SJCRH30 (cell line): ENCODE measurements at places on chromosomes 2 and 18. TPM values are rescaled to one million over a fixed set of nuclear protein-coding genes. Genes with fewer than 3 reads are reported as not detected.
A peak's percentile ranks its signal among the peaks of the same experiment; 100 is the strongest.

- peak; percentile 51 for DNase-seq
These were observed 815 bp downstream of the GMCL1 start for GRCh38 chr2:69830045-69830905.

GRCh38 chr2:68316111-68316510 is 3.6 kb downstream of the CNRIP1 start:
- DNase-seq = no peak

DNA sequence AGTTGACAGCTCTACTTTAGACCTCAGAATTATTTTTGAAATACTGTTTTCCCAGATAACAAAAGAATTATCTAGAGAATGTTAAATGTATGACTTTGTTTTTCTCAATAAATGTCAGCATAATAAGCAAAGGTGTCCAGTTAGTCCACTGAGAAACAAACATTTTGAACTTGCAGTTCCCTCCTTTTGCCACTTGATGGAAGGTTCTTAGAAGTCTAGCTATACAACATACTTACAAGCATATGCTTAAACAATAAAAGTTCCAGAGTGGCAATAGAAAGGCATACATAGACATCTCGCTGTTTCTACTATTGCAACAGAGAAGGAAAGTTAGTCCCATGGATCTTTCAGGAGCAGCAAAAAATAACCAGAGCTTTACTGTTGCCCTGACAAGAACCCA is 11.8 kb downstream of the NDUFA10 start:
- no peak for DNase-seq

The DNER gene
- 0.15 and 0.18 TPM in 2 replicates for total RNA-seq

GRCh38 chr2:50594233-50594632 is 437.7 kb downstream of the NRXN1 start:
- no peak for DNase-seq

The MC5R gene
- not detected in 2 replicates for total RNA-seq

DNA sequence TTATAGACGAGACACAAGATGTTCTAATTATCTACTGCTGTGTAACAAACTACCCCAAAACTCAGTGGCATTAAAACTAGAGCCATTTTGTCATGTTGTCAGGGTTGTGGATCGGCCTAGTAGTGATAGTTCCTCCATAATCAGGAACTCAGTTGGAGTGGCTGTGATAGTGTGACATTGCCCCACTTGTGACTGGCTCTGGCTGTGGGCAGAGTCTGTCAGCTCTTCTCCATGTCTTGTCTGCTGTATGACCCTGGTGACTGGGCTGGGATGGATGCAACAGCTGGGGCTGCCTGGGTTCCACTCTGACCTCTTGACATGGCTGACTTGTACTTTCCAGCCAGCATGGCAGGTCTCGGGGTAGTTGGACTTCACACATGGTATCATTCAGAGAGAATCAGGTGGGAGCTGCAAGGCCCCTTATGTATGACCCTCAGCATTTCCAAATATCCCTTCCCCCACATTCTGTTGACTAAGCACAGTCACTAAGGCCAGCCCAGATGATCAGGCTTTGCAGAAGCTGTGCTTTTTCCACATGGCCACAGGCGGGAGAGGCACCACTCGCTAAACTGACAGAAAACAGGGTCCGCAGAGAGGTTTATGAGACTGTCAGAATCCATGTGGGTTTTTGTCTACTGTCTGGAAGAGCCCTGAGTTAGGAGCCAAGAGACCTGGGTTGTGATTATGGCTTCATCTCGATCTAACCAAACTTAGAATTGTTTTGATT is 50.3 kb downstream of the SETBP1 start:
- DNase-seq = no peak

GRCh38 chr2:68185541-68186164 is 28.0 kb downstream of the PNO1 start:
- peak; percentile 78 for DNase-seq

DNA sequence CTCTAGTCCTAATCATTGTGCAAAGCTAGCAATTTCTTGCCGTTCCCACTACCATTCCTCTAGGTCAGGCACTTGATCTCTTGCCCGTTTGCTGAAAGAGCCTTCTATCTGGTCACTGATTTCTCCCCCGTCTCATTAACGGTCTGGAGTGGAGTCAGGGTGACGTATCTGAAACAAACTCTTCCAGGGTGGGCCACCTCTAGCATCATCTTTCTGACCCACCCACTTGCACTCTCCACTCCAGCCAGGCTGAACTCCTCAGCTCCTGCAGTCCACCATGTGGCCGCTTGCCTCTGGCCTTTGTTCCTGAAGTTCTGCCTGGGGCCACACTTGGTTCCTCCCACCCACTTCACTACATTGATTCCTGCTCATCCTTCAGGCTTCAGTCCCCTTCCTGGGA is 13.3 kb downstream of the BCL2 start:
- no peak for DNase-seq

GRCh38 chr2:12702168-12703121 is 14.3 kb upstream of the TRIB2 start:
- peak; percentile 78 for DNase-seq

DNA sequence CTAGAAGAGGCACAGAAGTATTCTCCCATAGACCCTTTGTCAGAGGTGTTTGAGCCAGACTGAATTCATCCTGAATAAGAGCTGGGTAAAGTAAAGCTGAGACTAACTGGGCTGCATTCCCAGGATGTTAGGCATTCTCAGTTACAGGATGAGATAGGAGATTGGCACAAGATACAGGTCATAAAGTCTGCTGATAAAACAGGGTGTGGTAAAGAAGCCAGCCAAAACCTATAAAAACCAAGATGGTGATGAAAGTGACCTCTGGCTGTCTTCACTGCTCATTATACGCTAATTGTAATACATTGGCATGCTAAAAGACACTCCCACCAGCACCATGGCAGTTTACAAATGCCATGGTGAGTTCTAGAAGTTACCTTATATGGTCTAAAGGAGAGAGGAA is 364.9 kb upstream of the TMEFF2 start:
- DNase-seq = no peak

DNA sequence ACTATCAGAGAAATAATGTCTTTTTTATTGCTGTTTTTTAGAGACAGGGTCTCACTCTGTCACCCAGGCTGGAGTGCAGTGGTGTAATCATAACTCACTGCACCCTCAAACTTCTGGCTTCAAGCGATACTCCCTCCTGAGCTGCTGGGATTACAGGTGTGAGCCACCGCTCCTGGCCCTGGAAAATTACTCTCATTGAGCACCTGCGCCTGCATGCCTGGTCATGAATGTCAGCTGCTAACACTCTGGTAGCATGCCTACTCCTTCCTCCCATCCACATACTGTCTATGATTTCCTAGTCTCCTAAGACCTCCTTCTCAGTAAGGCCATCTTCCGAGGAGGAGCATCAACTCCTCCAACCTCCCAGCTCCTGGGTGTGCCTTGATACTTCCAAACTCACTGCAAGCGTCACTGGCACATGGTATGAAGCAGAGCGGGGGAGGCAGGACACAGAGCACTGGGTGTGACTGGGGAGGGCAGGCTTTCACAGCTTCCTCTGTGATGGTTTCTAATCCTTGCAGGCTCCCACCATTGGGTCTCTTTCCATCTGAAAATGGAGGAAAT is 1.6 kb upstream of the MAP2 start:
- no peak for DNase-seq

- no peak for DNase-seq
These were observed 131.5 kb upstream of the MEIS1 start for GRCh38 chr2:66303471-66303870.

DNA sequence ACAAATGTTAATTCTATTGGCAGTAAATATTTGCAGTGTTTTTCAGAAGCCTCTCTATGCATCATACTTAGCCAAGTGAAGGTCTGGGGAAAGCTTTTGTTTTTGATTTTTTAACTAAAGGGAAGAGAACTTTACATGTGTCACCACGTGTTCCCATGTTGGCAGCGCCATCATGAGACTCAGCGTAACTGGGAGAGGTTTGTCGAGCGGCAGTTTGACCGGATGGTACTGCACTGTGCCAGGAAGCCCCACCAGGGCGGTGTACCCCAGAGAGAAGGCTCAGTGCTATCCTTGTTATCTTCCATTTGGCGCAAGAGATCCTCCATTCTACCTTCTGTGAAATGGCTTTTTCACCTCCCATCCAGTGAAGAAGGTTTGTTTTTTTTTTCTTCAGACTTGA is 38.5 kb downstream of the KIF5C start:
- DNase-seq = no peak

The DCDC2C gene
- not detected in 2 replicates for total RNA-seq

DNA sequence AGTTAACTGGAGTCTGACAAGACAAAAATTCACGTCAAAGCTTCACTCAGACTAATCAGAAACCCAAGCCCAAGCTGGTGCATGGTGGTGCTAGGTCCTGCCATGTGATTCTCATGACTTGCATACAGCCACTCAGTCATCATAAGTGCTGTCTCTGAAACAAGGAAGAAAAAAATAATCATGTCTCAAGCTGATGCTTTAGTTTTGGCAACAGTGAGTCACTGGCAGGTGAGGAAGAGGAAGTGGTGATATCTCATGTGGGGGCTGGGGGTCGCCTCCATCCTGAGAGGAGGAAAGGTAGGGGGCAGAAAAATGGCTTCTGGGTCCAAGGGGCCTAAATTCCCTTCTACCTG is 136.3 kb downstream of the TMEM163 start:
- DNase-seq = no peak

DNA sequence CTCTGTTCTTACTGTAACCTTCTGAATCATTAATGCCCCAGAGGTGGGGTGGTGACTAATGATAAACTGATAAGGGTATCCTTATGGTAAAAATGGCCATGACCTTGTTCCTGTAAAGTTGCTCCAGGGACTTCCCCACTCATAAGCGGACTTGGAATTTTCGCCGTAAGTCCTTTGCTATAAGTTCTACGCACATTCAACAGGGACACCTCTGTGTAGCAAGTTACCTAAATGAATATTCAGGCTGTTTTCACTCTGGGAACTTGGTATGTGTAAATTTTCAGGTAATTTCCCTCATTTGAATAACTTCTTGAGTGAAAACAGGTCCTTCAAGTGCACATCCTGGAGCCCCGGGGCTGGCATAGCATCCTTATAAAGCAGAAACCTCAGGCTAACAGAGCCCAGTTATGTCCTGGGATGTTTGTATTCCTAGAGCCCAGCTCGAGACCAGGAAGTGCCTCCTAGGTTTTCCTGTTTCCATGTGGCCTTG is 9.4 kb upstream of the AGFG1 start:
- no peak for DNase-seq

DNA sequence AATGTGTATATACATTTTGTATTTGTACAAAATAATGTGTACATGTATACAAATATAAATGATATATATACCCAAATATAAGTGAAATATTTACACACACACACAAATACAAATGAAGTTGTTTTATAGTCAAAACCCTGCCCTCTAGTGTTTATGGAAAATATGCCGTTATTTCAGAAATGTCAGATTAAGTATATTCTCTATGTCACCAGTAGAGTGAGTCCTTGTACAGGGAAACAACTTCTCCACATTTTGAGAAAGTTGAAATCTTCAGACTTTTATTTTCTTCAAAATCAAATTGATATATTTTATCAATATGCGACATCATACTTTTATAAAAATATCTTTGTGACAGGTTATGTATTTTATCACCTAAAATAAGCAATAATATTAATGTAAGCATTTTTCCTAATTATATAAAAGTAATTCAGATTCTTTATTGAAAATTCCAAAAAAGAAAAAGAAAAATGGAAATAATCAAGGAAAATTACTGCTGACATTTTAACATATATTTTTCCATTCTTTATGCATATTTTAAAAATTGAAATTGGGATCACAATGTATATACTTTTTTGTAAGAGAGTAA is 22.4 kb downstream of the ARL6IP6 start:
- no peak for DNase-seq

DNA sequence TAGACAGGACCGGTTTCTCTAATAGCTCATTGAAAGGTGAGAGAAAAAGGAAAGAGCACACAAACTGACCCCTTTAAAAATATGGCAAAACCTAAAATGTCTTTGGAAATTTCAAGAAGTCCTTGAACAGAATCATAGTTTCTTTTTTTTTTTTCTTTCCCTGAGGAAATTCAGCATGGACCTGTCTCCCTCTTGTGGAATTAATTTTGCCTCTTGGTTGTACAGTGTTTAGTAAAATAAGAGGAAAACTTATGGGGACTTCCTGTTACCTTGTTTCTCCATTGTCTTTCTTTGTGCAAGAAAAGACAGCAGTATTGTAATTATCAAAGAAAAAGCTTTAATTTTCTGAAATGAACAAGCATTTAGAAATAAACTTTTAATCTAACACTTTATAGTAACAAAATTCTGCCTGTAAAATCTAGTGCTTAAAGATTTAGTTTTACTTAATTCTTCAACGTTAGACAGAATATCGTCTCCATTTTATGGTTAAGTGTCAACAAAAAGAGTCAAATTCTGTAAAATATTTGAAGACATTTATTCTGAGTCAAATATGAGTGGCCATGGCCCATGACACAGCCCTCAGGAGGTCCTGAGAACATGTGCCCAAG is 176.3 kb upstream of the NABP1 start:
- DNase-seq = no peak

The SLC16A14 gene
- total RNA-seq = not detected in 2 replicates

DNA sequence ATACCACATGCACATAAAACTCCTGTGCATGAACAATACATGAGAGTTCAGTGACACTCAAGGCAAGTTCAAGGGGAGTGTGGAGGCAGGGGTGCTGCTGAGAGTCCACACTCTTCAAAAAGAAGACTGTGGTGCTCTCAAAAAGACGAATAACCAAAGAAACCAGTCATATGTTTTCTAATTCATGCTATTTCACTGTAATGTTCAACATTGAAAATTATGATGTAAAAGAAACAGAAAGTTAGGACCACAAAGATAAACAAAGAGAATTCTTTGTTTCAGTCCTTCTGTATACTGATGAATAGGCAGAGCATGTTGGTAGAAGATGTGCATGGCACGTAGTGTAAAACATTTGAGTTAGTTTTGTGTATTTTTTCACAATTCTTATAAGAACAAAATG is 864.2 kb upstream of the LRATD1 start:
- DNase-seq = no peak

The SUMO1 gene
- total RNA-seq = 176 and 198 TPM in 2 replicates

DNA sequence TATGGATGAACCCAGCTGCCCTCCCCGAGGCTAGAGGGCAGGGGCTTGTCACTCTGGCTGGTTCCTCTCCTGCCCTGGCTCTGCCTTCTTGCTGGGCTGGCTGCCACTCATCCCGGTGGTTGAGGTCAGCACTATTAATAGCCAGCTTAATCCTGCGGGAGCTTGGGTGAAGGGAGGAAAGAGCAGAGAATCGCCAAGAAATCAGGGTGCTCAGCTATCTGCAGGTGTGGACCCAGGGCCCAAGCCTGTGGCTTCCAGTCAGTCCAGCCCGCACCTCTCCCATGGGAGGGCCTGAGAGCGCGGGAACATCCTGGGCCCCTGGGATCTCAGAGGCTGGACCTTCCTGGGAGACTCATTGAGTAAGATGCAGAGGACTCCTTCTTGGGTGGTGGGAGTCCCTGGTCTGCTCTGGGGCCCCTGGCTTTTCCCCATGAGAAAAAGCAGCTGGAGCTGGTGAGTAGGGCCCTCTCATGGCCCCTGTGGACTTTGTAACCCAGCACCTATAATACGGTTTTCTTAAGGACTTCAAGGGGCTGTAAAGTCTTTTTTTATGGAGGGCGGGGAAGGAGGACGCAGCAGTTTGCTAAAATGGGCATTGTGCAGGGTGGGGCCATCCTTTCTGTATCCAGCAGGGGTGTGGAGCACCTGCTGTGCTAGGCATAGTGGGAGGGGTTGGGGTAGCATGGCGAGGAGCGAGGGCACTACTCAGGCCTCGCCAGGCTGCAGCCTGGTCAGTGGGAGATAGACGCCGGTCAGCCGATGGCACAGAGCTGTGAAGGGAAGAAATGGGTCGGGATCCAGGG is 27.4 kb upstream of the CNNM3 start:
- peak; percentile 49 for DNase-seq

The TMEFF2 gene
- total RNA-seq = 5.0 and 7.0 TPM in 2 replicates

The SAG gene
- not detected in 2 replicates for total RNA-seq

GRCh38 chr2:165406173-165406572 is 63.3 kb upstream of the CSRNP3 start:
- DNase-seq = no peak
